ENCODE measurements at places on chromosomes 3 and 15.

- DNase-seq, result no peak
These were observed 113.6 kb upstream of the TPM1 start for GRCh38 chr15:62929000-62929357.

- no peak for DNase-seq
These were observed 65.9 kb upstream of the ACTC1 start for GRCh38 chr15:34861214-34861613.

DNA sequence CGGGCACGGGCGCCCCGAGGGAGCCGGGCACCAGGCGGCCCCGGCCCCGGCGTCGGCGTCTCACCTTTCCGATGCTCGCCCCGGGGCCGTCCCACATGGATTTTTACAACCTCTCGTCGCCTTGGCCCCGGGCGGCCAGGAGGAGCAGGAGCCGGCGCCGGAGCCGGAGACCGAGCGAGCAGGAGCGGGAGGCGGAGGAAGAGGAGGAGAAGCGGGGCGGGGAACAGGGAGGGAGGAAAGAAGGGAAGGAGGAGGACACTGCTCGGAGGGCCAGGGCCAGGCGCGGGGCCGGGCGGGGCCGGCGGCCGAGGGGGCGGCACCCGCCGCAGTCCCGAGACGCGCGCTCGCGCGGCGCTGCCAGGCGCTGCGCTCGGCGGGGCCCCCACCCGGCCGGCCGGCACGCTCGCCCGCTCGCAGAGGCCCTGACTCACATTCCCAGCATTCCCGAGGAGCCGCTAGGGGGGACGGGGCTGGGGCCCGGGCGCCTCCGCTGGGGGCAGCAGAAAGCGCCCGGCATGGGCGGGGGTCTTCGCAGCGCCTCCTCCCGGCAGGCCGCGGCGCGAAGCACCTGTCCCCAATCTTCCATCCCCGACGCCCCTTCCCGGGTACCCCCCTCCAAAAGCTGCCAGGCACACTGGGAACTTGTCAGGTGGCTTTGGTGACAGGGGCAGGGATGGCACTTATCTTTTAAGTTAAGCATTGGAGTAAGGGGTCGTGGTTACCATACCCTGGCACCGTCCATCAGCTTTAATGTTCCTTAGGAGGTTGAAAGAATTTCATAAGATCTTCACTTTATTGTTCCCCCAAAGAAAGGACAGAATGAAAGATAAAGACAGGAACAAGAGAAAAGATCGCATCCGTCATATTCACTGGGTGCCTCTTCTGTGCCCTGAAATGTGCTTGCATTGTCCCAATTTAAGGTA, at the start of gene ERC2:
Gene ERC2, minus strand, starts transcription at position 284 of the 923 bp plus-strand sequence.
- no peak for DNase-seq

- no peak for DNase-seq
These were observed 32.8 kb downstream of the ARRDC4 start for GRCh38 chr15:97993310-97993738.

DNA sequence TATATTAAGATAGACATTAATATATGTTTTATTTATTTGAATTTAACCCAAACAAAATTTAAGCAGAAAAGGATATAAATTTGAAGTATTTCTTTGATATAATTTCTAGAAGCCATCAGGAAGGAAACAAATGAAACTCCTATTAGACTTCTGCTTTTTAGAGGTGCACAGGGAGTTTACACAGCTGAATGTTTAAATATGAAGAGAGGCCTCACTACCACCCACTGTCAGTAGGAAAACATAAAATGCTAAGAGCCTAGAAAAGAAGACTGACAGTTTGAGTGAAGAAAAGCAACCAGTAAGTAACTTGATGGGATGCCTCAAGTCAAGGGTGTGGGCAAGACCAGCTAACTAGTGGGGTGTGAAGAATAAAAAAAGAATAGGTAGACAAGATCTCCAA, 19.7 kb downstream of the PLSCR2 start:
- DNase-seq, result no peak

GRCh38 chr3:120642368-120642948, 39.6 kb downstream of the HGD start:
- no peak for DNase-seq

GRCh38 chr3:149599236-149599635, 58.6 kb downstream of the WWTR1 start:
- DNase-seq, result no peak

DNA sequence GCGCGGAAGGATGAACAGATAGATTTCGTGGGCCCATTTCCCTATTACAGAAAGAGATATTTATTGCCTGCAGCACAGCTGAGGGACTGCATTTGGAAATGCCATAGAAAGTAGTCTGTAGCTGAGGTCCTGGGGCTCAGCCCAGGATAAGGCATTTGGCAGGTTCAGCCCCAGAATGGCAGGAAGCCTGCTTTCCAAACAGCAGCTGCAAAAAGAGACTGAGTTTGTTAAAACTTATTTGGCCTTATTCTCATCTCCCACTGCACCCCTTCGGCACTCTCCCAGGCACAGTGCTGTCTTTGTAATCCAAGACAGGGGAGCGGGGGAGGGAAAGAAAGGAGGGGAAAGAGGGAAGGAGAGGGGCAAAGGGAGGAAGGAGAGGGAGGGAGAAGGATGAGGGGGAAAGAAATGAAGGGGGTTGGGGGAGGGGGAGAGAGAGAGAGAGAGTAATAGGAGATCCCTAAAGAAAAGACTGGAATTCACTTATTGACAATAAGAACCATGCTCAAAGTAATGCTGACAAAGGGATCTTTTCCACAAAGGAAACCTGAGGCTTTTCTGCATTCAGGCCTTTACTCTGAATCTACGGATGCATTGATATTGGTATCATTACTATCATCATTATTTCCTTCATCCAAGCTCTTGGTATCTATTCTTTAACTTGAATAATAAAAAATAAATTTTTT, 94.0 kb upstream of the LRRN1 start:
- DNase-seq, result no peak

- DNase-seq, result no peak
These were observed 42.7 kb upstream of the CCK start for GRCh38 chr3:42308651-42309050.

- DNase-seq, result no peak
These were observed 11.7 kb downstream of the TPM1 start for GRCh38 chr15:63054281-63054683.

DNA sequence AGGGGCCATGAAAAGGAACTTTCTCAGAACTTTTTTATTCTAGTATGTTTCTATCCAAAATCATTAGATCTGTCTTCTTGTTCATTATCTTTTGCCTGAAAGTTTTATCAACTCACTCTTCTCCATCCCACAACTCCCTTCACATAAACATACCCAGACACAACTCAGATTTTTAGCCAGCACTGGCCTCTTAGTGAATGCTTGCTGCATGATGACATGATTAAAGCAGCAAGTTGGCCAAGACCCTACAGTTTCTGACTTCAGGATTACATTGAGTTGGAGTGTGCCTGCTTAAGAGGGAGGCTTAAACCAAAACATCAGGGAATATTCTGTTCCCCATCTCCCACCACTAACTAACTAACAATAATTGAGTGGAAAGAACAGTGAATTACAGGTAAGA, 38.1 kb downstream of the PLSCR2 start:
- no peak for DNase-seq

DNA sequence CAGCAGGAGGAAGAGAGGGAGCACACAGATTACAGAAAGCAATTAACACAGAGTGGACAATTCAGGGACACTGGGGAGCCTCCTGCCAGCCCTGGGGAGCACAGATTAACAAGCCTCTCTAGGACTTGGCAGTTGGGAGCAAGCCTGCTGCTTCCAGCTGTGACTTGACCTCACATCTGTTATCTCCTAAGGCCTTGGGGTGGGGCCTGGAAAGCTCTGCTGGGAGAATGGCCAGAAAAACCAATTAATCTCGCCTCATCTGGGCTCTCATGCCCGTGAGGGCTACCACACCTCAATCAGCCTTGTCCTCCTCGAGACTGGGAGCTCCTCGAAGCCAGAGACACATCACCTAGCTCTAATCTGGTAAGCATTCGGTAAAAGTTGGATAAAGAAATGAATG, 39.1 kb downstream of the SEMA5B start:
- no peak for DNase-seq

DNA sequence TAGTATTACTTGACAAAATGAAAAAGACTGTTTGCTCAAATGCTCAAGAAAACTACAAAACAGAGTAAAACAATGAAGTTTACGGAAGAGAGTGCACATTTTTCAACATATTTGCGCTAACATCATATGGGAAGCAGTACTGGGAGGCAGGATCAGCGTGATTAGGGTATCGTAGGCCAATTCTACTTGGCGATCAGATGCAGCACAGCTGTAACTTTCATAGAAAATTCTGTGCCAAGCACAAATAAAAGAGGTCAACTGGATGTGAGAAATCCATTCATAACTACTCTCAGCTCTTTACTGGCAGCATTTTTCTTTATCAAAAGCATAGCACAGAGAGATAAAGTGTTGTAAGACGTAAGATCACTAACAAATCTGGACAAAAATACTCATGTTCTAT, 1196.3 kb upstream of the GBE1 start:
- no peak for DNase-seq

DNA sequence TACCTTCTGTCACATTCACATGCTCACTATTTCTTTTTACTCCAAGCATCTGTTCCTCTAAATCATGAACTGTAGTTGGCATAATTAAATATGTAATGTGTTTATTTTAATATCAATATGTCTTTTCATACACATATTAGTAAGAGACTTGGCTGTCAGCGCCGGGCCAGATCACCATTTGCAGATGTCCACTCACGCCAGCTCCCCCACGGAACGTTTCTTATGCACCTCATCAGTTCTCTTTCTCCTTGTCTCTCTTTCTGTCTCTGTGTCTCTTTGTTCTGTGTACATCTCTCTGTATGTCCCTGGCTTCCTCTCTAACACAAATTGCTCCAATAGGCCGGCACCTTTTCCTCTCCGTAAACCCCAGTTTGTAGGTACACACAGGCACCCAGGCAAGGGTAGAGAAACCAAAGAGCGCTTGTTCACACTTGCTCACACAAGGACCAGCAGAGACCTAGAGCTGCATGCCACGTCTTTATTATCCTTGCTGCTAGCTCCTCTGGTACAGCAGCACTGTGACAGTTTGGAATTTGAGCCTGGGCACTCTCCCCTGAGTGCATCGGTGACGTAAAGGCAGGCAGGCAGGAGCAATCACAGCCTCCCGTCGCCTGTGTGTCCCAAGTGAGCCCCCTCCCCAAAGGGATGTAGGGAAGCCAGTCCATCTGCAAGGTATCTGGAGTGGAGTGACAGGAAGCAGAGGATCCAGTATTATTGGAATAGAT, 40.4 kb downstream of the CACNA1D start:
- DNase-seq, result no peak

- no peak for DNase-seq
These were observed 1.4 kb downstream of the GJD2 start for GRCh38 chr15:34753236-34753894.

- DNase-seq, result no peak
These were observed 60.4 kb downstream of the CCNL1 start for GRCh38 chr3:157099326-157100095.

GRCh38 chr3:187066228-187066995, 72.9 kb downstream of the RPL39L start:
- DNase-seq, result peak; percentile 11

GRCh38 chr3:111980716-111981456, 2.1 kb downstream of the ABHD10 start:
- no peak for DNase-seq

DNA sequence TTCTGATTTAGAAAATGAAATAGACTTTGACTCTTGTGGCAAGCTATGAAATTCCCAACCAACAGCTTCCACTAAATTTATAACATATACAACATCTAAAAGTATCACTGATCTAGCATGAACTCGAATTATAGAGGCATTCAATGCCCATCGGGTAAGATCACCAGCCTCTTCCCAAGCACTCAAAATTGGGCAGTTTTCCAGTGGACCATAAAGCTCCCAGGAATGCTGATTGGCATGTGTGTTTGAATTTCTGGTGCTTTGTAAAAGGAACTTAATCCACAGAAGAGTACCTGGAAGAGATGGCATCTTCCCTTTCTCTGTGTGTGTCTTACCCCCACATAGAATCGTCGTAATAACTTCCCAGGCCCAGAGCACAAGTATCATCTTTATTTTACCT, 10.0 kb downstream of the LRTM1 start:
- DNase-seq, result no peak

- DNase-seq, result no peak
These were observed 927.7 kb downstream of the ROBO2 start for GRCh38 chr3:77967621-77968020.

GRCh38 chr3:78867409-78868372, 900.1 kb downstream of the ROBO1 start:
- no peak for DNase-seq

- no peak for DNase-seq
These were observed 19.1 kb upstream of the TBC1D5 start for GRCh38 chr3:17761563-17761962.

DNA sequence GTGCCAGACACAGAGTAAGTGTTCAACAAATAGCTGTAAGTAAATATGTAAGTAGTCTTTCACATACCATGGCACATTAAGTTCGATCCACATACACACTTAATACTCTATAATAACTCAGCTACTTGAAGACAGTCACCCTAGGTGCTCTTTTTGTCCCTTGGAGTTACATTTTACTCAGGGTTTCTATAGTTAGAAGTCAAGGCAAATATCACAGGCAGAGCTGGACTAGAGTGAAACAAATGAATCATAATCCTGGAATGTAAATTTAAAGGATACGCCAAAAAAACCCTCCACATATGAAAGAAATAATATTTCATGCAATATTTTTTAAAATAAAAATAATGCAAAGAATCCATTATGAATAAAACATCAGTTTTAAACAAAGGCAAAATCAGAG, 461.8 kb downstream of the MAGI1 start:
- no peak for DNase-seq

GRCh38 chr15:88301311-88301710, 44.8 kb upstream of the NTRK3 start:
- no peak for DNase-seq

- no peak for DNase-seq
These were observed 420.4 kb downstream of the TIGIT start for GRCh38 chr3:114714237-114714636.

GRCh38 chr3:115518100-115518852, 105.0 kb upstream of the GAP43 start:
- no peak for DNase-seq

- DNase-seq, result no peak
These were observed 97.2 kb downstream of the CHST2 start for GRCh38 chr3:143216709-143217182.

DNA sequence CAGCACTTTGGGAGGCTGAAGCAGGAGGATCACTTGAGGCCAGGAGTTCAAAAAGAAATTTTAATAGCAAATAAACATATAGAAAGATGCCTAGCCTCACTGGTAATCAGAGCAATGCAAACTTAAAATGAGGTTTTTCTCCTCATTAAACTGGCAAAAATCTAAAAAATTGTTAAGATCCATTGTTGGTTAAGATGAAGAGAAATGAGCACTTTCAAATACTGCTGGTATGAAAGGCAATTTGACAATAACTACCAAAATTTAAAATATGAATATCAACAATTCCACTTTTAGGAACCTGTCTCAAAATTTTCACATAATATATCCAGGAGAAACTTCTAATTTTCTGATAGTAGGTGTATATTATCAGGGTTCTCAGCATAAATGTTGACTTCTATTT, 100.6 kb upstream of the CTDSPL start:
- no peak for DNase-seq

Measured in stimulated activated CD4-positive, alpha-beta T cell treated with anti-CD3 and anti-CD28 coated beads, Interleukin-1b, Interleukin-23, amount 100 ng/mL, for 1 hour (primary cell).